ENCODE measurements at places on chromosomes 5 and 9.

DNA sequence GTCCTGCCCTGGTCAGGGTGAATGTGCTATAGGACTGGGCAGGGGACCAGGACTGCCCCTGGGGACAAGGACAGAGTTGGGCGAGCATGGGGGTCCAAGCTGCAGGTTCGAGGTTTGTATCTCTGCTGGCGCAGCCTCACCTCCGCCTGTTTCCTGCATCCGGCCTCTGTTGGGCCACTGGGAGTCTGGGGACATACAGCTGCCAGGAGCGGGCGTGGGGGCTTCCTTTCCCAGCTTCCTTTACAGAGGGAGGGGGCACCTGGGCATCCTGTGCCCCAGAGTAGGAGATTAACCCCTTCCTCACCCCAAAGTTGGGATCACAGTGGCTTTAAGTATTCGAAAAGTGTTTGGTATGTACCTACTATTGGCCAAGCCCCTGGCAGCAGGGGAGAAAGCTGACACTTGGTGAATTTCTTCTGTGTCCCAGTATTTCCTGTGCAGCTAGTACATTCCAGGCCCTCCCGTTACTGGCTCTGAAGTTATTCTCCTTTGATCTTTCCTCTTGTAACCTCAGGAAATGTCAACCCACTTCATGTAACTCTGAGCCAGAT is 19.0 kb downstream of the OLFML2A start:
- DNase-seq: no peak

- peak; percentile 15 for DNase-seq
Observed at GRCh38 chr5:56211298-56211865, 21.7 kb downstream of the ANKRD55 start.

- DNase-seq: no peak
Observed at GRCh38 chr9:118091711-118092500, 387.7 kb downstream of the TLR4 start.

GRCh38 chr5:36587354-36587753 is 19.1 kb upstream of the SLC1A3 start:
- DNase-seq: no peak

DNA sequence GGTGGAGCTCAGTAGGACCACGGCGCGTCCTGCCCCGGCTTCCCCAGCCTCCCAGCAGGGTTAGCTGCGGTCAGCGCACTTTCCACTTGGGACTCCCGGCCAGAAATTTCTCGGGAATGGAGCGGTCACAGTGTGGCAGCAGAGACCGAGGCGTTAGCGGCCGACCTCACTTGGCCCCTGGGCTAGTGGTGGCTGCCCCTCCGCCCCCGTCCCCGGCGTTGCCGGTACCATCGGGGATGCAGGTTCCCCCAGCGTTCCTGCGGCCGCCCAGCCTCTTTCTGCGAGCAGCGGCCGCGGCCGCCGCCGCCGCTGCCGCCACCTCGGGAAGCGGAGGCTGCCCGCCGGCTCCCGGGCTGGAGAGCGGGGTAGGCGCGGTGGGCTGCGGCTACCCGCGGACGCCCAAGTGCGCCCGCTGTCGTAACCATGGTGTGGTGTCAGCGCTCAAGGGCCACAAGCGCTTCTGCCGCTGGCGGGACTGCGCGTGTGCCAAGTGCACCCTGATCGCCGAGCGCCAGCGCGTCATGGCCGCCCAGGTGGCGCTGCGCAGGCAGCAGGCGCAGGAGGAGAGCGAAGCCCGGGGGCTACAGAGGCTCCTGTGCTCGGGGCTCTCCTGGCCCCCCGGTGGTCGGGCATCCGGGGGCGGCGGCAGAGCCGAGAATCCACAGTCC is 460 bp downstream of the DMRTA1 start:
- DNase-seq: peak; percentile 53

GRCh38 chr9:23728736-23729135 is 97.3 kb downstream of the ELAVL2 start:
- no peak for DNase-seq

GRCh38 chr9:111483858-111484571 is at the start of gene ECPAS:
TSS of gene ECPAS (minus strand) at chr9:111484383. CDS start at chr9:111472918, 11,465 bp downstream.
- peak; percentile 89 for DNase-seq

- no peak for DNase-seq
Observed at GRCh38 chr5:490116-491106, 33.8 kb downstream of the SLC9A3 start.

DNA sequence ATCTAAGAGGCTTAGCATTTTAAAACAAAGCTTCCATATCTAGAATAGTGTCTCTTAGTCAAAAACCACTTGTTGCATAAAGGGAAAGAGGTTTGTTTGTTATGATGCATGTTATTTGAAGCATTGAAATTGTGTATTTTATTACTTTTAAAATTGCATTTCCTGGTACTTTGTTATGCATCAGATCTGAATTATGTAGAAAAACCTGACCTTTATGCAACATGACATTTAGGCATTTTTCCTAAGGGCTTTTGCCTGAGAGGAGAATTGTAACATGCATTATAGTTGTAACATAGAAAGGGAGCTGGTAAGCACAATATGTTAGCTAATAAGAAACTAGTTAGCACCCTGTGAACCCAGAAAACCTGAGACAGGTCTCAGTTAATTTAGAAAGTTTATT is 22.0 kb downstream of the ZNF169 start:
- no peak for DNase-seq

DNA sequence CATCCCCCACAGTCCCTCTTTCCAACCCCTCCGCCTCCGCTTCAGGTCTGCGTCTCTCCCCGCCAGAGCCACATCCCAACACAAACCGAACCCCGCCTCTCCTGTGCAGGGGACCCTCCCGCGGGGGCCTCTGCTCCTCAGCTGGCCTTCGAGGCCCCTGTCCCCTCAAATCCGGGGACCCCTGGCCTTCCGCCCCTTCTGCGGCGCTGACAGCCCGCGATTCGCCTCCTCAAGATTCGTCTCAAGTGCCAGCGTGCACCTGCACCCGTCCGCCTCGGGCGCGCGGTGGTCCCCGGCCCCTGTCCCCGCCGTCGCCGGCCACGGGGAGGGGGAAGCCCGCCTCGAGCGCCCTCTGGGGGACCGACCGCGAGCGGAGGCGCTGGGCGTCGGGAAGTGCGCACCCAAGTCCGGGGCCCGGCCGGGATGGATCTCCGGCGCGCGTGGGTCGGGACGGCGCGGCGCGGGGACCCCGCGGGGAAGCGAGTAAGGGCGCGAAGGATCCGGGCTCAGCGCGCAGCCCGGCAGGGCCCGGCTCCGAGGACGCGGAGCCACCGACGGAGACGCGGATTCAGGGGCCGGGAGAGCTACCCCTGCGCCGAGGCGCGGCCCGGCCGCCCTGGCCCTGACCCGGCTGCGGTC is 623 bp downstream of the FLT4 start:
- DNase-seq: peak; percentile 38

DNA sequence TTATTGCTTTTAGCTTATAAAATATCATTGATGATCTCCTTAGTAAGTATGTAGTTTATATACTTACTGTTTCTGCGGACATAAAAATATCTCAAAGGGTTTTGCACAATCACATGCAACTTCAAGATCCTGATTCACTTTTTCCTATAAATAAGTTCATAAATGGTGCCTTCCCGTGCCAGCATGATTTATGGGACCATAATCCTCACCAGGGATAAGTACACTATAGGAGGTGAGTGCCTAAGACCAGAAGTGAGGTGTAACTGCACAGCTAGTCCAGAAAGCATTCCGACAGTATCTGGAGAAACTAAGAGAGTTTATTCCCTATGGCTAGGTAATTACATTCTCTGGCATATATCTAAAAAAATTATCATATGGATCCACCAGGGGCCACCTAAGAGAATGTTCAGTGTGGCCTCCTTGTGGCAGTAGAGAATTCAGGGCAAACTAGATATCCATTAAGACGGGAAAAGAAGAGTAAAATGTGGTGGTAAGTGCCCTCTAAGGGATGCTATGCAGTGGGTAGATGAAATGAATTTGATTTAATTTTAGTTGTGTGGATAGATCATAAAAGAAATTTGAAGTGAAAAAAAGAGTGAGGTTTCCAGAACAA is 402.5 kb upstream of the SLC24A2 start:
- DNase-seq: no peak

- no peak for DNase-seq
Observed at GRCh38 chr9:77544546-77544945, 103.6 kb downstream of the GNA14 start.

- peak; percentile 65 for DNase-seq
Observed at GRCh38 chr5:115831163-115831768, 10.1 kb downstream of the ATG12 start.

DNA sequence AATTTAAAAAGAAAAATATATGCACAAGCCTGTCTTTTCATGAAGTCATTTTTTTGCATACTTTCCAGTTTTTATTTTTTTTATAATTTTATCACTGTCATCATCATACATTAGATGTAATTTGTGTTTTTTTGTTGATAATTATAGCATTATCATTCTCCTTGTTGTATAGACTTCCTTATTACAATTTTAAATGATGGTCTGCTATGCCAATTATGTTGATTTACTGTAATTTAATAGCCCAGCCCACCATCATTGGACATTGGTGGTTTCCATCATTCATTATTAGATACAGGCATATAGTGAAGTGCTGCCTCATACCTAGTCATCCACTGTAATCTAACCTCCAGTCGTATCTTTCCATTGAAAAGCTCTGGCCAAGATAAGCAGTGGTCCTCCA is 3.8 kb upstream of the TJP2 start:
- DNase-seq: no peak

DNA sequence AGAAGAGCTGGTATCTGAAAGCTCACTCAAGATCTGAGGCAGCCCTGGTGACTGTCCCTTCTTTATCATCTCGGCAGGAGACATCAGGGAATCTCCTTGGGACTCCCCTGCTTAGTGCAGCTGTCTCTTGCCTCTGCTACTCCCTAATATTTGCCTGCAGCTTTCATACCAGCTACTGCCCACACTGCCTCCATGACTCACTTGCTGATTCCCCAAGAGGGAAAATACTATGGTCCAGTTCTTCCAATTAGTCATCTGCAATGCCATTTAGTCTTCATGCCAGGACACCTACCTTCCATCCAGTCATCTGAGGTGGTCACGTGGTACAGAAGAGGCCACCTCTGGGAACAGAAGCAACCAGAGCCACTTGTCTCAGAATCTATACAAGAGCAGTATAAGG is 270.8 kb downstream of the NTRK2 start:
- peak; percentile 28 for DNase-seq

DNA sequence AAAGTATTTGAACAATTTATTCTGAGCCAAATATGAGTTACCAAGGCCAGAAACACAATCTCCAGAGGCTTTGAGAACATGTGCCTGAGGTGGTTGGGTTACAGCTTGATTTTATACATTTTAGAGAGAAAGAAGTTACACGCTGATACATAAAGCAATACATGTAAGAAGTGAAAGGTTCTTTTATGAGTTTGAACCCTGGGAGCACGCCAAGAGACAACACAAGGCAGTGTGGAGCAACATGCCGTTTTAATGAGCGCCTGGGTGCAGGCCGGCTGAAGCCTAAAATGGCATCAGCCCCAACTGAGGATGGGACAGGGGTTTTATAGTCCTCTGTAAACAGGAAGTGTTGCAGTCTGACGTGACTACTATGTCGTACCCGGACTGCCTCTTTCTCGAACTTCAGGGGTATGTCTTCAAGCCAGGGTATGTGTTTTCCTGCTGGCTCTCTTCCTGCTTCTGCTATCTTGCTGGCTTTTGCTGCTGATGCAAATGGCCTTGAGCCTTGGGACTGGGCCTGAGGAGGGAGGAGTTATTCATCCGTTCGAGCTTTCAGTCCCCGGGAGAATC is 193.7 kb downstream of the CYLC2 start:
- DNase-seq: no peak

DNA sequence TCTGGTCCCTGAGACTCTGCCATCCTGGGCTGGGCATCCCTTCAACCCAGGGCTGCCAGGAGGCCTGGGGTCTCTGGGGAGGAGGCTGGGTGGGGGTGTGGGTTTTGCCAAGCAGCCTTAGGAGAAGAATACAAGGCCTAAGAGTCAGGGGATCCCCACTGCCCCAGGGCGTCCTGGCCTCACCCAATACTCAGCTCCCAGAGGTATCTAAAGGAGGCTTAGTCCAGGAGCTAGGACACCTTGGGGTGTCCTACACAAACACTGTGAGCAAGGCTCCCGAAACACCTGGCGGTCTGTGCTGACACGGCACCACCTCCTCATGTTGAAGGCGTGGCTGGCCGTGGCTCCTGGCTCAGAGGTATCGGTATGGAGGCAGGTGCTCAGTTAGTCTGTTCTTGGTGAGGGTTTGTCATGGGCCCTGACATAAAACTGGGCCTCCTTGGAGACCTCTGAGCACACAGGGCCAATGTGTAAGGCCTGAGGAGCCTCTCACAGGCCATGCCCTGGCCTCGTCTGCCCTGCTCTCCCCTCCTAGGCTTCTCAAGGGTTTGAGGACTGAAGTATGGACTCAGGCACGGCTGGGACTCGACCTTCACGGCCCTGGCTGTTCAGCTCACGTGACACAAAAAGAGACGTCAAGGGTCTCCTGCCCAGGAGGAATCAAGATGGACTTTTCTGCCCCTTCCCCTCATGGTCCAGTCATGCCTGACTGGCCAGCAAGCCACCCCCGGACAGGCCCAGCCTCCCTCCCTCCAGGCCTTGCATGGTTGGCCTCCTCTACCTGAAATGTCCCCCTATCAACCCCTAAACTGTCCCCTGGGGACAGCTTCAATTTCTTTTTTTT is 277.3 kb downstream of the FSTL4 start:
- no peak for DNase-seq

DNA sequence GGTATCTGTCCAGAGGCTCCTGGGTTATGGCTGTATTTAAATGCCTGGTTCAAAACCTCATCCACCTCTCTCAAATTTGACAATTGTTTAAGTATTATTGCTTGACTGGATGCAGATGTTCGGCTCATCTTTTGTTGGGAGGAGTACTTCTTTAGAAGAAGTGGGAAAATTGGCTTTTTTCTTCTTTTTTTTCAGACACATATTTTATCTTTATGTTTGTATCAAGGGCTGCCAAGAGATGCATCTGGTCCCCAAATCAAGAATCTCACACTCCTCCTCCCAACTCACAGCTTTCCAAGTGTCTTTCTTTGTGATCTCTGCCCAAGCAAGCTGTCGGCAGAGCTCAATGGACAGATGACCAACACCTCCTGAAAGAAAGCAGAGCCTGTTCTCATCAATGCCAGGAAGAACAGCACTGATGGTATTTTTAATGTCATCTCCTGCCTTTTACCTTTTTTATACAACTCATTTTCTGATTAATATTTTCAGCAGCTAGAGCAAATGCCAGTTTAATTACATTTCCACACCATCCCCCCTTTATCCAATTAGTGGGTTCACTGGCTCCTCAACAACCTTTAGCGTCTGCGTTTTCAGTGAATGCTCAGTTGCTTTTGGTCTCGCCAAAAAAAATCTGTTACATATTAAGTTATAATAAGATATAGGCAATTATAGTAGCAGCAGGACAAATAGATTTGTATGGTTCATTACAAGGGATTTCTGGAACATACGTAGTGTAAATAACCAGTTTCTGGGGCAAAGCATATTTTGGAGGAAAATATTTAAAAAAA is 110.3 kb upstream of the SLIT3 start:
- no peak for DNase-seq

- peak; percentile 47 for DNase-seq
Observed at GRCh38 chr5:119378075-119378700, 22.4 kb downstream of the TNFAIP8 start.
